ENCODE measurements at places on chromosomes 12 and 14.

- DNase-seq, result no peak
These were observed 1.2 kb upstream of the NOP2 start for GRCh38 chr12:6569312-6569711.

DNA sequence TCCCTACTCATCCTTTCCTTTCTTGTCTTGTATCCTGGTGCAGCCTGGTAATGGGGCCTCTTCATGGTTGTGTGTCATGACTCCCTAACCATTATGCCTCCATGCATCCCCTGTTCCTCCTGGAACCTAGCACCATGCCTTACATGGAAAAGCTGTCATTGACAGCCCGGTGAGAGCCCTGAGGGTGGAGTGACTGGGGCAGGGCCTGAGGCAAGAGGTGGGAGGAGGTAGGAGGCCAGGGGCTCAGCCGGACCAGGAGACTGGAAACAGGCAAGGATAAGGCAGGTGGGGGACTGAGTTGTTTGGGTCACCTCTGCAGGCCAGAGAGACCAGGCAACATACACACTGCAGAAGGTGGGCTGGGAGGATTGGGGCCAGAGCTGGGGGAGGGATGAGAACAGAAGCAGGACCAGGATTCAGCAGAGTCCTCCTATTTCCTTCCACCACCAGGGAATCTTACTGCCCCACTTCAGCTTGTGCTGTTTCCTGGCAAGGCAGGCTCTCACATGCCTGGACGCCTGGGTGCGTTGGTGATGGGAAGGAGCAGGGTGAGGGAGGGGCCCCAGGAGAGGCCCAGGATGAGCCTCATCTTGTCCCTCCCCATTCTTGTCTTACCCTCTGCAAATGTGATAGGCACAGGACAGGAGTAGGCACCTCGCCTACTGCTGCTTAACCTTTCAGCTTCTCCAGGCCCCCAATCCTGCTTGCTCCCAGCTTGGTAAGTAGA, at the start of gene LTB4R2:
Gene LTB4R2 (plus strand): TSS at position 603 of the 727 bp plus-strand sequence. CDS start 525 bp downstream, outside the sequence.
- DNase-seq, result no peak

DNA sequence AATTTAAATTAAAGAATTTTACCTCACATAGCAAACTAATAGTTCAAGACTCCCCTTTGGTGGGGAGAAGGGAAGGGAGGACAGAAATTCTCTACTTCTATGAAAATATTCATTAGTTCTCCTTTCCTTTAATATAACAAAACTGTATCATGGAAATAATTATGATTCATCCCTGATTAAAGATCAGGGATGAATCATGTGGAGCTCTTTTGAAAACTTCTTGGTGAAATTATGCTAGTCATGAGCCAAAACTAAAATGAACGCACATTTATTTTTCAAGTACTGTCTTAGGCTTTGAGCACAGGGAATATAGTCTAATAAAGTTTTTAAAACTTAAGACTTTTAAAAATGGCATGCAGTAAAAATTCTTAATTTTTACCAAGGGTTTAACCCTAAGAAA, 17.1 kb downstream of the TMBIM4 start:
- peak; percentile 59 for DNase-seq

GRCh38 chr14:73392329-73393257, 65.8 kb downstream of the NUMB start:
- DNase-seq, result no peak

All from adipocyte (in vitro differentiated cells).